Stimulated activated effector memory CD8-positive, alpha-beta T cell treated with anti-CD3 and anti-CD28 coated beads, Interleukin-12 subunit alpha, Interleukin-12 subunit beta, amount 100 ng/mL, for 72 hours (primary cell): ENCODE measurements at places on chromosomes 4 and X.

GRCh38 chrX:47218920-47219815 is 687 bp downstream of the CDK16 start:
- peak; percentile 56 for DNase-seq

DNA sequence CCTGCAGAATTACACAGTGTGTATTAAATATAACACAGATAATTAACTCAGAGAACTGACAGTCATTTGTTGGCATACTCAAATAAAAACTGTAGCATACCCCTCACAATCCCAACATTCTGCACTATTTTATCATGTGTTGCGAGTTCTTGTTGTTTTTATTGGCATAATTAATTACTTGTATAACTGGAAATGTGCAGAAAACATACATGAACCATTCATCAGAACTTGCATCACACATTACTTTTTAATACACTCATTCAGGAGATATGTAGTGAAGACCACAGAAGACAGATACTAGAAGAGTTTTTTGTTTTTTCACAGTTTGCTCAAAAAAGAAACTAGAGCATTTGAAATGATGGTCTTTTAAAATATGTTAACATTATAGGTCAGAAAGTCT is 74.6 kb upstream of the NEIL3 start:
- no peak for DNase-seq

- DNase-seq = no peak
These were observed 5.4 kb downstream of the GABRQ start for GRCh38 chrX:152642931-152643564.

DNA sequence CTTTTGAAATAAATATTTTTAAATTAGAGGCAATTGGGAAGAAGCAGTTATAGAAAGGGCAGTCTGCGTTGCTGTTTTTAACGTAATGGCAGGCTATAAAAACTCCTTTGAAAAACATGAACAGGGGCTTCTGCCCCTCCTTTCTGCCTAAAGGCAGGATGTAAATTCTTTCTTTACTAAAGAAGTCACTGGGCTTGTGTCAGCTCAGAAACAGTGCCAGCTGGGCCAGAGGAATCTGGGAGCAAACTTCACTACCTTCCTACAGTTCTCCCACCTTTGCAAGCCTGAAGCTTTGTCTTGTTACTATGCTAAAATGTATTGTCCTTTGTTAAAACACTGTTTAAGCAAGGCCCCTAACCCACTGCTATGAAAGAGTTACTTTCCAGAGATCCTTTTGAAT is 1664.8 kb downstream of the RPA4 start:
- no peak for DNase-seq

DNA sequence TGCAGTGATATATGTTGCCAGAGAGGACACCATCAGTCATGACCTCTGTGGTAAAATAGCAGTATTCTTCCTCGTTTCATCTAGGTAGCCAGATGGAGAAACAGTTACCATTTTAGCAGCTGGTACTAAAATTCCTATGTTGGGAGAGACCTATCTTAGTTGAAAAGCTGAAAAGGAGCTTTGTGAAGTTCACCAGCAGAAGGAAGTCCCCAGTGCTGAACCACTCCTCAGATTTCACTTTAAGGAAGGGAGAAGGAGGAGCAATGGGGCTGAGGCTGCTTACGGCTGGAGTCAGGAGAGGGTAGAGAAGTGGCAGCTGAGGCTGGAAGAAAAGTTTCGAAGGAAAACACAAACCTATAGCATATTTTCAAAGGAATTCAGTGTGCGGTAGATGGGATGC is 103.7 kb downstream of the ATXN3L start:
- DNase-seq = no peak

DNA sequence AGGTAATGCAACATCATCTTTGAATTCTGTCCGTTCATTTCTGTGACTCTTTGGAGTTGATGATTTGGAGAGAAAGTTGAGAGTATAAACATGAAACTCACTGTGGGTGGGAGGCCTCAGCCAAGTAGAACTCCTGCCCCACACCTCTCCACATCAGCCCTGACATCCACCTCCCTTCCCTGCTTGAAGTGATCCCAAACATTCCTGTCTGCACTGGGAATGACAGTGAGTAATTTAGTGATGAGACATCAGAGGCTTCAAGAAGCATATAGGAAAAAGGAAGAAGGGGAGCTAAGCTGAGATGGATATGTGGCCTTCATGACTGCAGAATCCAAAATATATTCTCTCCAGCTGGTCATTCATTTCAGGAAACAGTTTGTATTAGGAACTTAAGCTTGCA is 151.8 kb downstream of the SPATA18 start:
- DNase-seq = no peak

DNA sequence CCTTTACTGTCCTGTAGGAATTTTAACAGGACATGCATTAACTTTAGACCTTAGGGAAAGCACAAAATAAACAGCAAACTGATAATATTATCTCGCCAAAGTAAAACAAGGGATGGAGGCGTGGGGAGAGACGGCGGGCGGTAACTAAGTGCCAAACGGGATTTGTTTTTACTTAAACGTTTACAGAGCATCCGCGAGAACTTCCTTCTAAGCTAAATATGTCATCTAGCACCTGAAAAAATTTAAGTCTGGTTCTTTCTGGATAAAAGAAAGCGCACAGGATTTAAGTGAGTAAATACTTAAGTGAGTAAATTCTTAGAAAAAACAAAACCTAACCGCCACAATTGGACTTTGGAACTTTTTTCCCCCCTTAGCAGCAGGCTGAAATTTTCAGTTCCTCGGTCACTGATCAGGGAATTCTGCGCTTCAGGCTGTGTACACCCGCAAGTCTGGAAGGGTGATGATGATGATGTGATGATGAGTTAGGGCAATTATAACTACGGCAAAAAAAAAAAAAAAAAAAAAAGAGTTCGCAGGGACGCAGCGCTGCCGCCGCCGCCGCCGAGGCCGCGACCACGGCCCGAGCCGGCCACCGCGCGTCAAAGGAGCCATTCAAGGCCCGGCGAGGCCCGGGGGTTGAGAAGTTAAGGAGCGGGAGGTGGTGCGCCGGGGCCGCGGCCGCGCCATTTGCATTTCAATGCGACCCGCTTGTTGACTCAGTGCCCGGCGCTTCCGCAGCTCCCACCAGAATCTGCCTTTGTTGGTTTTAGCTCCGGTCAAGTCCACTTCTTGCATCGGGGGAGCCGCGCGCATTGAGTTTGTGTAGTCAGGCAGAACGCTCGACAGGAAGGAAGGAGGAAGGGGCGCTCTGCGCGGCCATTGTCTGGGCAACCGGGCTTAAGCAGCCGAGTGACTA is 108.8 kb downstream of the SPRY1 start:
- DNase-seq = peak; percentile 57

DNA sequence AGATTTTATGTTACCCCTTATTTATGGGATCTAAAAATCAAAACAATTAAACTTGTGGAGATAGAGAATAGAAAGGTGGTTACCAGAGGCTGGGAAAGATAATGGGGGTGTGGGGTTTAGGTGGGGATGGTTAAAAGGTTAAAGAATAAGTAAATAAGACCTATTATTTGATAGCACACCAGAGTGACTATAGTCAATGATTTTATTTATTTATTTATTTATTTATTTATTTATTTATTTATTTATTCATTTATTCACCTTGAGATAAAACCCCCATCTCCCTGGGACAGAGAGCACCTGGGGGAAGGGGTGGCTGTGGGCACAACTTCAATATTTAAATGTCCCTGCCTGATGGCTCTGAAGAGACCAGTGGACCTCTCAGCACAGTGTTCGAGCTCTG is 66.1 kb downstream of the UGT2A3 start:
- DNase-seq = no peak

DNA sequence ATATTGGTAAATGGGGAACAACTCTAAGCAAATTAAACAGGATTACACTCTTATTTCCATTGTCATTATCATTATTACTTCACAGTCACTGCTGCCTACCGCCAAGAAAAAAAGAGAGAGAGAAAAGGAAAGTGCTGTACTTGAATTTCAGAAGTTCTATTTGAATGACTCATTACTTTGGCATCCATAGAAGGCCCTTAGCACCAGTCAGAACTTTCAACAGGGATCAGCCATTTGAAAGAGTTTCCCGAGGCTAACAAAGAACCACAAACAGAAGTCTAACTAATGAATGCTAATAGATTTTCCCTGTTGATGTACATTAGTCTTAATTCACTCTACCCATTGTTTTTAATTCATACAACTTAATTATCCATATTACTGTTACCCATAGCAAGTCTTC is 116.3 kb downstream of the SHROOM4 start:
- no peak for DNase-seq

DNA sequence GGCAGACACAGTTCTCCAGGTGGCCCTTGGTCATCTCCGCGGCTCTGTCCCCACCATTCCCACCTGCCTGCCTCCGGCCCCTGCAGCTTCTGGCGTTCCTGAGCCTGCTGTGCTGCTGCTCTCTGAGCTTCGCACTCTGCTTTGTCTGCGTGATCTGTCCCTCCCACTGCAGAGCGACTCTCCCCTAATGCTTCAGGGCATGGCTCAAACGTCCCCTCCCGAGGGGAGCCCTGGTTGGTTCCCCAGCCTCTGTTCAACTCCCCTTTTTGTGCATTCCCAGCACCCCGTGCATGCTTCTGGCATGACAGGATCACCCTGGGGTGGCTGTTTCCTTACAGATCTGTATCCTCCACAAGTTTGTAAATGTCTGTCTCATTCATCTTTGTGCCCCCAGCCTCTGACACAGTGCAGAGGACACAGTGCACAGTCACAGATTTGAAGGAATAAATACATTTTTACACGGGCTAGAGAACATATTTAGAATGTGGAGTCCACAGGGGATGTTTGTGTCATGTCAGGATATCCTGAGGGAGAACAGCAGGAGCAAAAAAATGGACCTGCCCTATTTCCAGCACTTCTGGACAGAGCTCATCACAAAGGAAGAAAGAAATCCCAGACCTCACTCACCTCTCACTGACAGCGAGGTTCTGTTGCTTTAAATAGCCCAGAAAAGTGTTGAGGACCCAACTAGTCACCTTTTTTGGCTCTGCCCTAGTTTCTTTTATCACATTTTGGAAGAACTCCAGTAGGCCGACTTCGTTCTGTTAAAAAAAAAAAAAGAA is 72.6 kb downstream of the GATB start:
- DNase-seq = no peak

- no peak for DNase-seq
These were observed 49.5 kb downstream of the PSAPL1 start for GRCh38 chr4:7384929-7385890.

- DNase-seq = no peak
These were observed 1751.9 kb downstream of the ARAP2 start for GRCh38 chr4:34492414-34492813.

DNA sequence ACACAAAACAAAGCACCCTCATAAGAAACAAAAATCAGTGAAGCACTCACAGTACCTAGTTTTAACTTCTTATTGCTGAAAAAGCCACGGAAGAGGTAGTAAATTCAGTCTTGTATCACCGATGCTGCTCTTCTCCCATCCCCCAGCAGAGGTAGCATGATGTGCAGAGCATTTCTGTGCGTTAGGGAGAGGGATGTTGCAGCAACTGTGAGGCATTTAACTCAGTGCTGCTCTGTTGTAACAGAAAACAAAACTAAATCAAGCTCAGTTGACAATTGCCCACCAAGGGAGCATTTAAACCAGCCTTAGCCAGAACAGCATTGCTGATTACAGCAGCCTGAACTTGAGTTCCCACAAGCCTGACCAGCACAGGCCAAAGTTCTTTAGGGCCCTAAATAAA is 1279.7 kb upstream of the ADGRL3 start:
- DNase-seq = no peak

DNA sequence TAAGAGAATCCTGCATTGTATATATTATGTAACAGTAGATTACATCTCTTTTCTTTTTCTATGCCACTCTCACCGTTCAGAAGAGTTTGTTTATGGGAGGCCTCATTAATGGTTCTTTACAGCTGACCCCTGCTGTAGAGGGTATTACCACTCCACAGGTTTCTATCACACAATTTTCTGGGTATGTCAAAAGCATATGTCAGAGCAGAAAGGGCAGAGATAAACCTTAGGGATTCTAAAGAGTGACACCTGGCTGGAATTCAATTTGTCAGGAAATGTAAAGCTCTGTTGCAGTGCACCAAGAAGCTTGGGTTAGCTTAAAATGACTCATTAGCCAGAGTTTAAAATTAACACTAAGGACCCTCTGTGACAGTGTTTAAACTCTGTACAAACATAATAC is 658.7 kb downstream of the PCDH18 start:
- DNase-seq = no peak

- DNase-seq = peak; percentile 62
These were observed 25.7 kb downstream of the USP53 start for GRCh38 chr4:119238068-119238722.

DNA sequence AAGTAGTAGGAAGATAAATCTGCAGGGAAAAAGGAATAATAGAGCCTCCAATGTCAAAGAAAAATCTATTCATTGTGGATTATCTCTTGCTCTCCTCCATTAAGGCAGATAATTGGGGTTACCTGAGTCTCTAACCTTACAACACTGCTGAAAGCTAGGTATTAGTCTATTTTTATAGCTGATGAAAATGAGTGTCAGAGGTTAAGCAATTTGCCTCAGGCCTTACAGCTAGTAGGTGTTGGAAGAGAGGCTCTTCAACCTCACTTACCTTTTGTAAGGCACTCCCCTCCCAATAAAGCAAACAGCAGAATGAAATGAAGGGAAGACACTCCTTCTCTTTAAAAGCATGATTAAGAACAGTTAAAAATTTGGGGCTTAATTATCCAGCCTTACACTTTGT is 45.4 kb upstream of the GAB1 start:
- no peak for DNase-seq

DNA sequence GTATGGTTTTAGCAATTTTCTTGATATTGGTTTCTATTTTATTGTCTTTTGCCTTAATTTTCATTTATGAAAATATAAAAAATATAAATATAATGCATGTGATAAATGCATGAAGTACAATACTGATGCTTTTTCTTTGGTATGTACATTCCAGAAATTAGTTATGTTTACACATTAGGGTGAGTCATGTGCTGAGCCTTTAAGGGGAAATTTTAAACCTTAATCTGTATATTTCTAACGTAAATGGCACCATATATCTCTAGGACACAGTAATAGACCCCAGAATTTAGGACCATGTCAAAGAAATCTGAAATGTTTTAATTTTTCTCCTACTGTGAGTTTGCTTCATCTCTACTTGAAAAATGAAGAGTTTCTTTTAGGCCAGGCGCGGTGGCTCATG is 117.8 kb upstream of the SPRY1 start:
- no peak for DNase-seq

- DNase-seq = no peak
These were observed 36.0 kb downstream of the RTL9 start for GRCh38 chrX:110394651-110395050.

DNA sequence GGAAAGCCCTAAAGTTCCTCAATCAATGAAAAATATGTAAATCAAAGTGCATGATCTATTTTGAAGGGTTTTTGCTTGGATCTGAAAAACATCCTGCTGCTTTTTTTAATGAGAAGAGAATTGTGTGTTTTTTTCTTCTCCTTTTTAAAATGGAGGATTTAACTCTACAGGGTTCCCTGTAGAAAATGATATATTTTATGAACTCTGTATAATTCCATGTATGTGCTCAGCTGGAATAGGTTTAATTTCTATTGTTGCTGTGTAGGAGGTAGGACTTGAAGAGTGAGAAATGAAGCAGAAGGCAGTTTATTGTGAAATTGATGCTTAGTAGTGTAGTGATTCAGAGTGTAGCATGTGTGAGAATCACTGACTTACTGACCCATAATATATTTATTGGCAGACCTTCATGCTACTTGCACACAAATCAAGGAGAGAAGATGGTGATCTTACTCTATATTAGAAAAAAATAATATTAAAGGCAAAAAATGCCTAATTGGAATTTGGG is 286.8 kb upstream of the FSTL5 start:
- DNase-seq = no peak

- no peak for DNase-seq
These were observed 21.1 kb downstream of the NMU start for GRCh38 chr4:55615008-55615407.
